Stimulated activated CD8-positive, alpha-beta memory T cell treated with anti-CD3 and anti-CD28 coated beads, Interleukin-4, amount 100 ng/mL, for 4 hours (primary cell): ENCODE measurements at places on chromosomes 7 and 10.

DNA sequence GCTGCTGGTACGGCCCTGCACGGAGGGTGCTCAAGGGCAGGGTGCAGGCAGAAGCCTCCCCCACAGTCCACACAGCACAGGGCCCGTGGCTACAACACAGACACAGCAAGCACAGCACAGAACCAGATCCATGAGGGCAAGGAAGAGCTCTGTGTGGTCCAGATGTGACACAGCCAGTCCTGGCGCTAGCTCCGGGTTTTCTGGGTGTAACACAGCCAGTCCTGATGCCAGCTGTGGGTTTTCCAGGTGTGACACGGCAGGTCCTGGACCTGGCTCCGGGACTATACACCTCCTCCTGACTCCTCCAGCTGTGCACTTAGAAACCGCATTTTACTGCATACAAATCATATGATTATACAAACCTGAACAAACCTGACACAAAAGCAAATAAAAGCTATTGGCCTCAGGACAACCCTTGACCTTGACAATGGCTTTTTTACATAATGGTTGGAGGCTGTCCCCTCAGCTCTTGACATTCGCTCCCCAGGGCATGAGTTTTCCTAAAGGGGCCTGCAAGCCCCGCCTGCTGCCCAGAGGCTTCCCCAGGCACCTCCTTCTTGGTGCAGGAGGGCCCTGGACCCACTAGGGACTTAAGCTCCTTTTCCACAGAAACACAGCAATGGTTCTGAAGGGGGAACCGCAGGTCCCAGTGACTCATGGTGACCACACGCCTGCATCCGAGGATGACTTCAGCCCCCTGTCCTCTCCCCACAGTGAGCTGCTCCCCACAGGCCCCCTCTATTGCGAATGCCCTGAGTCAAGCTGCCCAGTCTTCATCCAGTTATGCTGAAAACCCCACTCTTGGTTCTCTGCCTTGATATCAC, 209.6 kb downstream of the PTPRN2 start:
- DNase-seq, result no peak

DNA sequence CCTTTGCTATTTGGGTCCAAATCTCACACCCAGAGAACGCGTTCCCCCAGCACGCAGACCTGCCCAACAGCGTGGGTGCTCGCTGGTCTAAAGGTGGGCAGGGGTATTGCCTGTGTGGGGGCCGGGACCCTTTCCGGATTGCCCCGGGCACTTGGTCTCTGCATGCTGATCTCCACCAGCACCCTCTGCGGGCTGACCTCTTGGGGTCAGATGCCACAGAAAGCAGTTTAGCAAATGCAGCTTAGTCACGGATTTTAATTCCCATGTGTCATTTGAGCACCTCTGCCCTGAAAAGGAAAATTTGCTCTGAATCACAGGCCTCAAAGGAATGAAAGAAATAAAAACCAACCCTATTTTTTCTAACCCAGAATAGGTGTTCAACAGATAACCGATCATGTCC, 46.7 kb downstream of the PKD1L1 start:
- no peak for DNase-seq

- DNase-seq, result no peak
Measured at GRCh38 chr7:81527651-81528050, 242.2 kb downstream of the HGF start.

DNA sequence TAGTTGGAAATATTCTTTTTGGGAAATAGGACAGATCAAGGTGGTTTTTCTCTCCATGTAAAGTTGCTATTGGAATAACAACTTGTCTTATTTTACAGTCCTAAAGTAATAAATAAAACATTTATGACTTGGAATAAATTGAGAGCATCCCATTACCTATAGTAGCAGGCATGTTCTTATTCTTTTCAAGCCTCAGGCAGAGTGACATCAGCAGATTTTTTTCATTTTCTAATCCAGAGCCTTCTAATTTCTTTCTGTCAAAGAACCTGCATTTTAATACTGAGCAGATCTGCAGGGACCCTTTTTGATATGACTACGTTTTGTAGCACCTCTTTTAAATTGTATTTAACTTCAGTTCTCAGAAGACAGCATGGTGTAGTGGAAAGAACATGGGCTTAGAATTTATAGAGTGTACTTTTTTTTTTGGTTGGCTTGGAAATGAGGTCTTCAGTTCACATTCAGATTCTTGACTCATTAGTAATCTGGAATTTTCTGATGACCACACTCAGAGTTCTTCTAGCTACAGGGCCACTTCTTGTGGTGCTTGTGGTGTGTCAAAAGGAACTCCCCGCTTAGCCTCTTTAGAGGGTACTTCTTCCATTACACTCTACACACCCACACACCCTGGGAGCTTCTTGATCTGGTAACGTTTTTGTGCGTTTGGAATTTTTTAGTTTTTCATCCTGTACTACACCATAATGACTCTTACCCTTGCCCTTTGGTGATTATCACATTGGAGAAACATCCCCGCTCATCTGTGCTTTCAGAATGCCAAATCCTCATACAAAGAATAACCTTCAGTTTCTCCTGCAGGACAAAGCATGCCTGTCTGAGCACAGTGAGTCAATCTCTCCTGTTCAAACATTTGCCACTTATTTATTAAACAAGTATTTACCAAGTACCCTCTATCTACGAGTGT, 34.6 kb downstream of the AGK start:
- DNase-seq, result peak; percentile 12

- DNase-seq, result no peak
Measured at GRCh38 chr10:45399113-45399512, 25.1 kb downstream of the ALOX5 start.
